Left cardiac atrium (tissue), 4 donors: ENCODE measurements at places on chromosomes 2 and 18.
A peak's percentile ranks its signal among the peaks of the same experiment; 100 is the strongest.

- DNase-seq: peak; percentile 30
These were observed 8.4 kb downstream of the CASP10 start for GRCh38 chr2:201191132-201191875.

DNA sequence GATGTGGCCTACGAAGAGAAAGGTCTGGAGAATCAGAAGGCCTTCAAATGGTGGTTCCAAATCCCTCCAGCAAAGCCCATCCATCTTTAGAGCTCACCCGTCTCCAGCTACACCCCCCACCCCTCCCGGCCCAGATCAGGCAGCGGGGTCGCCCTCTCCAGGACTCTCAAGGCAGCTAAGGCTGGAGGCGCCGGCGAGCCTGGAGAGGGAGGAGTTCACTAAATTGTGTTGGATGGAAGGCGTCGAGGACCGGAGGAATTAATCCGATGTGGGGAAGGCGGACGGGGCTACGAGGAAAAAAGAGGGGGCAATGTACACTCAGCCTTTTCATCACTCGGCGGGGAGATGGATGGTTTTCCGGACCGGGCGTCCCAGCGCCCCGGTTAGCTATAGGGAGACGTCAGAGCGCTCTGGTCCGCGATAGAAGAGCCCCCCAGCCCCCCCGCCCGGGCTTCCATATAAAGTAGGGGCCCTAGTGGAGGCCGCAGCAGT lies at the start of gene GRP:
Gene GRP (plus strand): TSS at position 487 of the 492 bp plus-strand sequence. CDS start 108 bp downstream, outside the sequence.
- no peak for DNase-seq

DNA sequence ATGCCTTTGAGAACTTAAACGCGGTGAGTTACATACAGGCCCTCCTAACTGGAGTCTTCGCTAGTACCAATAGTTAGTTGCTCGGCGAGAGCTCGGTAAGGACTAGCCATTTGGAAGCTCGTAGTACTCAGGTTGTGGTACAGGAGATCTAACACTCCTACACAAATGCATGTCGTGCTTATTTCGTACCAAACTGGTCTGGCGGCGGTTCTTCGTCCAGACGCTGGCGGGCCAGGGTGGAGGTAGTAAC lies 346 bp upstream of the VRK2 start:
- DNase-seq: no peak

DNA sequence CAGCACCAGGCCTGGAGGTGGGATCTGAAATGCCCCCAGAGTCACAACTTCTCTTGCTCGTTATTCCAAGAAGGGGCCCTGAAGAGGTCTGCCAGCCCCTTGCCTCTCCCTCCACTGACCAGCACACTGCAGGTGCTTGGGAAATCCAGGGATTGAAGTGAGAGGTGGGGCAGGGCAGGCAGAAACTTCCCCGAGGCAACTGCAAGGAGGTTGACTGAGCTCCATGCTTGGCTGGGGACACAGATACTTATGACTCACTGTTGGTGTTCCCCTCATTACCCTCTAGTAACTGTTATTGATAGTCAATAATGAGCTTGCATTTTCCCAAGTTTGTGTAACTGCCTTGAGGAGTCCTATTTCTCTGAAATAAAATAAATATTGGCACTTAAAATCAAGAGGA lies 47.5 kb downstream of the MARCO start:
- DNase-seq: no peak

GRCh38 chr2:15734674-15735483 lies 143.2 kb downstream of the DDX1 start:
- DNase-seq: no peak

DNA sequence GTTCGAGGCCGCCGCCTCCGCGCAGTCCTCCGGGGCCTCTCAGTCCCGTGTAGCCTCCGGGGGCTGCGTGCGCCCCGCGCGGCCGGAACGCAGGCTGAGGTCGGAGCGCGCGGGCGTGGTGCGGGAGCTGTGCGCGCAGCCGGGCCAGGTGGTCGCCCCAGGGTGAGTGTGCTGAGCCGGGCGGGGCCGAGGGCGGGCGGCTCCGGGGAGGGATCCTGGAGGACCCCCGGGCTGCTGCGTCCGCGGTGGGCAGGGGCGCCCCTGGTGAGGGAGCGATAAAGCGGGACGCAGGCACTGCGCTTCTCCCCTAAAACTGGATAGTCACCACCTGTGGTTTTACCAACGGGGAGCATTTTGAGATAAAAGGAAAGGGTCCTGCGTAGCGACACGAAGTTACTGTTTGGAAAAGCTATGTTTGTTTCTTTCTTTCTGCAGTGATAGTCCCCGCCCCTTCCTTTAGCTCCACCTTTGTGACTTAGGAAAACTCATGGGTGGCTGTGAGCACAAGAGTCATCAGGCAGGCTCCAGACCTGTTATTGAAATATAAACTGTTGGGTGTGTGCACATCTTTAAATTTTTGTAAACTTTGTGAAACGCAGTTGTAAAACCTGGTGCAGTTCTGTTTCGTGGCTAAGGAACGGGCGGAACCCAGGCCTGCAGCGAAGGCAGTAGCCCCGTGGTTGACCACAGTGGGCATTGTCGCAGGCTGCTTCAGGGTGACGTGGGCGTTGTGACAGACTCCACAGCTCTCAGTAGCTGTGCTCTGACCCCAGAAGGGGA lies 687 bp downstream of the CTDP1 start:
- peak; percentile 46 for DNase-seq

- DNase-seq: no peak
These were observed 118.1 kb upstream of the FN1 start for GRCh38 chr2:215553946-215554345.

DNA sequence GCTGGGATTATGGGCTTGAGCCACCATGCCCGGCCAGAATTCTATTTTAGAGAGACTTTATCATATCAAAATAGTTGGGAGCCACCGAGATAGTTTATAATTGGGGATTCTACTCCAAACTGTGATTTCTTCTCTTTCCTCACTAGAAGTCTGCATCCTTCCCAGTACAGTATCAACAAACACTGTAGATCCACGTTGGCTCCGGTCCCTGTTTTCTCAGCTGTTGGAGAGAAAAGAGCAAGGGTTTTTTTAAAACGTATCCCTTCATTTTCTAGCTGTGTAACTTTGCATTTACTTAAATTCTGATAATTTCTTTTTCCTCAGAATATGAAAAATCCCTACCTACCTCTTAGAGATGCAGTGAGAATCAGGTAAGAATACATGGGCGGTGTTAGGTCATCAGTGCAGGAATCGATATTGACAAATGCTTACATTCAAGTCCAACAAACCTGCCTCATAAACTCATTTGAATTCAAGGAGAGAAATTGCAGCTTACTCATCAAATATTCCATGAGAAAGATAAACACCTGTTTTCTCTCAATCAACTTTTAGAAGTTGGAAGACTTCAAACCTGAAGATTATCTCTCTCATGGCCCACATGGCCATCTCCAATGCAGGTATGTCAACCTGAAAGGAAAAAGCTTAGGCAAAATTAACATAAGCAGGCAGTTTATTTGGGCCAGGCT lies 17.7 kb upstream of the PDCL3 start:
- no peak for DNase-seq

GRCh38 chr2:197205585-197206215 lies 104.9 kb downstream of the ANKRD44 start:
- DNase-seq: no peak

DNA sequence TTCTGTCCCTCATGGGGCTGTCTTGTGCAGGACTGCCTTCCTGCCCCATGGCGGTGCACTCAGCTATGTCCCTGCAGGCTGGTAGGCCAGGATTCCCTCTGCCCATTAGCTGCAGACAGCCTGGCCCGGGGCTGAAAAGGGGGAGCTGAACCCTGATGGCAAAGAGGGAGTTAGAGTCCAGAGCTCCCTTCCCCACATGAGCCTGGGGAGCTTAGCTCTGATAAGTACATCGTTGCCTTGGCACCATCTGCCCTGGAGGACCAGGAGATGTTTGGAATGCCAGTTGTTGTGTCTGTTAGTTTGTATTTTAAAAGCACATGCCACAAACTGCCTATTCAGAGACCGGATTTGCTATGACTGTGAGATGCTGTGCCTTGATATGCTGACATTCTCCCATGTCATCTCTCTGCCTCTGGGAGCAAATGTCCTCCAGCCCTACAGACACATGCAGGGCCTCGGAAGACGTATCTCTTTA lies 65.1 kb upstream of the AFF3 start:
- no peak for DNase-seq

- DNase-seq: no peak
These were observed 208.7 kb downstream of the CLIP4 start for GRCh38 chr2:29323961-29324360.

GRCh38 chr2:144211826-144212225 lies 308.1 kb downstream of the ZEB2 start:
- DNase-seq: no peak

GRCh38 chr18:37383036-37383785 lies 182.4 kb downstream of the CELF4 start:
- DNase-seq: no peak

- no peak for DNase-seq
These were observed 40.5 kb downstream of the INO80C start for GRCh38 chr18:35457140-35457704.

DNA sequence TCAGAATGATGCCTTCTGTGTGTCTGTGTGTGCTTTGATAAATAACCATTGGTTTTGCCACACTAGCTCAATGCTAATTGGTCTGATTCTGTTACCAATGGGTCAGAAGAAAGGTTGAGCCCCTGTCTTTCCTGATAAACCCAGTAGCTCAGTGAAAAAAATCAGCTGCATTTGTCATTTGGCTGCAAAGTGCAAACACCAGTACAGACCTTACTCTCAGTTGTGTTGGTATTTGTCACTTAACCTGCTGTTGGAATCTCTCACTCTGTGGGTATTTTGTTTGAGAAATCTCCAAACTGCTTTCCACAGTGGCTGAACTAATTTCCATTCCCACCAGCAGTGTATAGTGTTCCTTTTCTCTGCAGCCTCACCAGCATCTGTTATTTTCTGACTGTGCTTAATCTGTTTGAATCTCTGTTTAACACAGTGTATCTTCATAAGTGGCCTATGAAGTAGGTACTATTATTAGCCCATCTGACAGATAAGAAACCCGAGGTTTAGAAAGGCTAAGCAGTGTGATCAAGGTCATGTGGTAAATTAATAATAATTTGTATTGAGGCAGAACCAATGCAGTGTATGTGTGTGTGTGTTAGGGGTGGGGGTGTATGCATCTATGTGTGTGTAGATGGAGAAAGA lies 26.7 kb downstream of the LIMS1 start:
- no peak for DNase-seq

- no peak for DNase-seq
These were observed 78.7 kb upstream of the OTX1 start for GRCh38 chr2:62971936-62972335.

DNA sequence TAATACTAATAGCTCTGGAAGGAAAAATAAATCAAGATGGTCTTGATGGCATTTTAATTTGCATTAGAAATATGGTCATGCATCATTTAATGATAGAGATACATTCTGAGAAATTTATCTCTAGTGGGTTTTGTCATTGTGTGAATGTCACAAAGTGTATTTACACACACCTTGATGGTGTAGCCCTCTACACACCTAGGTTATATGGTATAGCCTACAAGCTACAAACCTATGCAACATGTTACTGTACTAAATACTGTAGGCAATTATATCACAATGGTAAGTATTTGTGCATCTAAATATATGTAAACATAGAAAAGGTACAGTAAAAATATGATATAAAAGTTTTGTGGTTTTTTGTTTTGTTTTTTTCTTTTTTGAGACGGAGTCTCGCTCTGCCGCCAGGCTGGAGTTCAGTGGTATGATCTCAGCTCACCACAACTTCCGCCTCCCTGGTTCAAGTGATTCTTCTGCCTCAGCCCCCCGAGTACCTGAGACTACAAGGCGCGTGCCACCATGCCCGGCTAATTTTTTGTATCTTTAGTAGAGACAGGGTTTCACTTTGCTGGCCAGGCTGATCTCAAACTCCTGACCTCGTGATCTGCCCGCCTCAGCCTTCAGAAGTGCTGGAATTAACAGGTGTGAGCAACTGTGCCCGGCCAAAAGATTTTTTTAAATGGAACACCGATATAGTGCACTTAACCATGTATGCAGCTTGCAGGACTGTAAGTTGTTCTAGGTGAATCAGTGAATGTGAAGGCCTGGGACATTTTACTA lies 83.7 kb upstream of the UBXN4 start:
- no peak for DNase-seq

DNA sequence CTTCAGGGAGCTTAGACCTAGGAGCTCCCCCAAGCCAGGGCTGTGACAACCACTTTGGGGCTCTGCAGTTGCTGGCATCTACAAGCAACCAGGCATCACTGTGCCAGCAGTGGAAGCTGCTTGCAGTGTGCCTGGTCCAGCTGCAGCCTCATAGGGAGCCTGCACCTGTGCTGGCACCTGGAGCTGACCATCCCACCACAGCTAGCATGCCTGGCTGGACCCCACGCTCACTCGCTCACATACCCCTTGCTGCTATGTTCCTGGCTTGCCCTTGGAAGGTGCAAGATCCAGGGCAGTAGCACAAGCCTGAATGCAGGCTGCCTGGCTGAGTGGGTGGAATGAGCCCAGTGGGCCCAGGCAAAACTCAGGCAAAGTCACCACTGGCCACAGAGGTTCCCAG lies 82.5 kb downstream of the ZNF804A start:
- DNase-seq: no peak

DNA sequence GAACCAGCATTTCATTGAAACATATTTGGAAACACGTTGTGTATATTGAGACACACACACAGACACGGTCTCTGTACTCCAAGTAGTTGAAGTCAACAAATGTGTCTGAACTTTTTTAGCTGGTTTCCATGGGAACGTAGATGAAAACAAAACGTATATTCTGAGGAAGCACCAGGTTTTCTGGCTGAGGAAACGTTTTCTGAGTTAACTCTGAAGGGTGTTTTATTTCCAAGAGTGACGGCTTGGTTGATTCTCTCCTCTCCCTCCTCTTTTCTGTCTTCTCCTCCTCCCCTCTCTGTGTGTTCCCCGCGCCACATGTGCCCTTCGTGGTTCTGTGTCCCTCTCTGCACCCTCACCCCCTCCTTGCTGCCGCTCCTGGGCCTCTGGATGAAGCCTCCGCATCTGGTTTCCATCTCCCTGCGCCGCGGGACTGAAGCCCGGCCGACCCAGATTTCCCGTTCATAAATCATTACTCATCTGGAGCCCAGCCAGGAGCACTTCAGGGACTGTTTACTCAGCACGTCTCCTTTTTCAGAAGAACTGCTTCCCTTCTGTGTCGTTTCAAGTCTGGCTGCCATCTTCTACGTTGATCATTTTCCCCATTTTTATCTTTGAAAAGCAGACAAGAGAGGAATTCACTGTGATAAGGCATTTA lies 122.7 kb downstream of the COL6A3 start:
- DNase-seq: peak; percentile 97

DNA sequence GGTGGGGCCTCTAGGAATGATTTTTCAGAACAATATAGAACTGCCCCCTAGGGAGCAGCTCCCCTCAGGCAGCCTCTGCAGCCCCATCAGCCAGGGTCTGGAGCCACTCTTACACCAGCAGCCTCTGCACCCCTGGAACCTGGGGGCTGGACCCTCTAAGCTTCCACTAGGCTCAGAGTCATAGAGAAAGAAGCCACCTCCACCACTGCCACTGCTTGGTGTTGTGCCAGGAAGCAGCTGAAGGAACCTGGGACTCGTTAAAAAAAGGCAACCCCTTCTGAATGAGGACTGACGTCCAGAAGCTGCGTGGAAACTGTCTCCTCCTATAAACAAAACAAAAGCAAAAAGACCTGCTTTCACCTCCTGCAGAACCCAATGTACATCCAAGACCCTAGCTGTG lies 98.1 kb upstream of the HS6ST1 start:
- DNase-seq: no peak
